ENCODE measurements at places on chromosomes 3 and 15.

GRCh38 chr3:9776896-9777693 is 7.3 kb upstream of the CAMK1 start:
- no peak for DNase-seq

DNA sequence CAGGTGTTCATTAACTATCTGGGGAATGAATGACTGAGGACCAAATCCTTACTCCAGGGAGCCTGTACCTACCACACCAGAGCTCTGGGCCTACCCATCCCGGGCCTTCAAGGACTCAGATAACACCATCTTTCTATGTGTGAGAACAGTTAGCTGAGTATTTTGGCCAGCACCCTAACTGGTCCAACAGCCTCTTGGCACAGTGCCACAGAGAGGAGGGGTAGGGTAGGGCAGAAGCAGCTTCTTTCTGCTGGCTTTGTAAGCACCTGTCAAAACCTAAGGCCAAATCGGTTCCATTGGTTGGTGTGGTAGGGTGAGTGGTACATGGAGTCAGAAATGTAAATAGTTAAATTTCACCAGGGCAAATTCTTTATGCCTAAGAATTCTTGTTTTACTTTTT is 26.7 kb downstream of the ISL2 start:
- no peak for DNase-seq

GRCh38 chr3:151379083-151379734 is 5.3 kb downstream of the P2RY12 start:
- peak; percentile 43 for DNase-seq

DNA sequence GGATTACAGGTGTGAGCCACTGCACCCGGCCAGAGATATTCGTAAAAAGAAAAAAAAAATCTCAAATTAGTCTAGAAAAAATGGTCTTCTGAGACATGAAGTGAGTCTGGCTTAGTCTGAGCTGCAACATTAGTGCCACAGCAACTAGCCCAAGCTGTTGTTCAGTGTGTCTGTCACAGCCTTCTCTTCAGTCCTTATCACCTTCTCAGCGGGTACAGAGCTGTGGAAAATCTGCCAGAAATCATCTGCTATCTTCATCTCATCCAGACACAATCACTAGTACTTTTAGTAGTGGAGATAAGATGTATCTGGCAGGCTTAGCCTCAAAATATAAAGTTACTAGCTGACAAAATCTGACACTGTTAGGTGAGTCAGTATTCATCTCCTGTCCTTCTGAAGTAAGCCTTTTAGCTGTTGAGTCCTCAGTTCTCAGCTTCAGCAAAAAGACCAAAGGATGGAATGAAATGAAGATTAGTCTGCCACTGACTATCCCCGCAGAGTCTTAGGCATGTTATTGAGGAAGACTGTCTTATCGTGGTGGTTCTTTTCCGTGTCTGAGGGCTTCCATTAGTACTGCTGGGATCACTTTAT is 120.5 kb upstream of the CGNL1 start:
- no peak for DNase-seq

- DNase-seq, result no peak
Observed at GRCh38 chr15:93428150-93428549, 339.1 kb upstream of the RGMA start.

DNA sequence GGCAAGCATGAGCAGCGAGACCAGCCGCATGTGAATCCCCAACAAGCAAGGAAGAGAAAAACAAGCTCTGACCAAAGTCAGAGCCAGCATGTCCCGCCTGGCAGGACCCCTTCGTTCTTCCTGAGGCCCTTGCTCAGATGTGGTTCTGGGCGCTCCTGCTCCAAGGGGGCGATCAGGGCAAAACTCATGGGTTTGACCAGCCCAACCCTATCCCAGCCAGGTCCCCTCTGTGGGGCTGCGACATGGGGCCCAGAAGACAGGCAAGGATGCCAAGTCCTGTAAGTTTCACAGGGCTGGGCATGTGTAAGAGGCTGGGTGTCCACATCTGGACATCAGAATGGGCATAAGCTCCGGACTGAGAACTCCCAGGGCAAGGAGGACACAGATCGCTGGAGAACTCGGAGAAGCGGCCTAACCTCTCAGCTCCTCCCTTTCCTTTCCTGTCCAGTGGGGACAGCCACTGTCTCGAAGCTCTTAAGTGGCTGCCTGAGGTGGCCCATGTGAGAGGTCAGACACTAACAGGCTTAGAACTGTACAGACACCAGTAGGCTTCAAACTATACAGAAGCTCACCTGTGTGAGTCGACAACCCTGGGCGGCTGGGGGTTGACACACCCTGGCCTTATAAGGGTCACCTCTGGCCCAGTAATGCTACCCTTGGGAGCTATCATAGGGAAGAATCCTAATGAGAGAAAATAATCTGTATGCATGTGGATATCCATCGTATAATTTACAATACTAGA is 48.9 kb downstream of the XXYLT1 start:
- peak; percentile 28 for DNase-seq

GRCh38 chr15:38072348-38073177 is 138.1 kb downstream of the TMCO5A start:
- DNase-seq, result peak; percentile 54

- DNase-seq, result no peak
Observed at GRCh38 chr3:114606336-114606735, 312.5 kb downstream of the TIGIT start.

DNA sequence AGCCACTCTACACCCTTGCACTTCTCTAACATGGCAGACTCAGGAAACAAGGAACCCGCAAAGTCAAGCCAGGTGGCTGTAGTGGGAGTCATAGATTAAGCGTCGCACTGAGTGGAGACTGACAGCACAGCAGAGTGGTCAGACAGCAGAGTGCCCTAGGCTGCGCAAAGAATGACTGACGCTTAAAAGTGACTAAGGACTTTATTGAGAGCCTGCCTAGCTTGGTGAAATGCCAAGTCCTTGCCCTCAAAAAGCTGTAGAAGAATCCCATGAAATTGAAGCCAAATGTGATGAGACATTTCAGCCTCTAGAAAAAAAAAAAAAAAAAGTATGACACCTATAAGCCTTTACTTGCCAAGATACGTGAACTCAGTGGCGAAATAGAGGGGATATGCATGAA is 30.2 kb downstream of the NCEH1 start:
- no peak for DNase-seq

GRCh38 chr3:156694536-156694935 is 20.1 kb downstream of the TIPARP start:
- DNase-seq, result no peak

- no peak for DNase-seq
Observed at GRCh38 chr15:58873267-58873666, 60.2 kb downstream of the SLTM start.

GRCh38 chr3:175672119-175672689 is 813.1 kb downstream of the NAALADL2 start:
- no peak for DNase-seq

DNA sequence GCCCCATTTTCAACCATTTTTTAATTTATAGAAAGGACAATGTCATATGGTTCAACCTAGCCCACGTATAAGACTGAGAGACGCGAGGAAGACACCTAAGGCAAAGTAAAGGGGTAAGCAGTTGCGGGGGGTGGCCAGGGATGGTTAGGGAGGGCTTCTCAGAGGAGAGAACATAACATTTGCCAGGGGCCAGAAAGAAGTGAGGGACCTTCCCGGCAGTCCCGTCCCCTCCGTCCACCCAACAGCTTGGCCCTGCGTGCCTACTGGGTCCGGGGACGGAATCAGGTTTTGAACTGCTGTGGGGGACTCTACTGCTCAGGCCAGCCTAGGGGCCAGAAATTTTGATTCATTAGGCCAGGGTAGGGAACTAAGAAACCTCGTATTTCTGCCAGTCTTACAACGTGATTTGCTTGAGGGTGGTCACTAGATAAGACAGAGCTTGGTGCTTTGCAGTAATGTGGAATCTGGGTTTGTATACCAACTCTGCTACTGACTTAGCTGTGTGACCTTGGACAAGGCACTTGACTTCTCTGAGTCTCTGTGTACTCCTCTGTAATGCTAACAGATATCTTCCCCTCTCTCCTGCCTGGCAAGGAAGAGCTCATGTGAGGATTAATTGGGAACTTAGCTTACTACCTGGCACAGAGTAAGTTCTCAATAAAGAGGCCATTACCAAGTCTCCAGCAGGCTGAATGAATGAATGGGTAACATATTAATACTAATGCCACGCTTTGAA is 734 bp upstream of the SLC6A20 start:
- DNase-seq, result peak; percentile 37

- no peak for DNase-seq
Observed at GRCh38 chr3:184590795-184591194, 29.2 kb downstream of the EPHB3 start.

- no peak for DNase-seq
Observed at GRCh38 chr3:190308154-190308553, 14.1 kb downstream of the CLDN1 start.

- no peak for DNase-seq
Observed at GRCh38 chr15:40277471-40277870, 5.4 kb downstream of the ANKRD63 start.

DNA sequence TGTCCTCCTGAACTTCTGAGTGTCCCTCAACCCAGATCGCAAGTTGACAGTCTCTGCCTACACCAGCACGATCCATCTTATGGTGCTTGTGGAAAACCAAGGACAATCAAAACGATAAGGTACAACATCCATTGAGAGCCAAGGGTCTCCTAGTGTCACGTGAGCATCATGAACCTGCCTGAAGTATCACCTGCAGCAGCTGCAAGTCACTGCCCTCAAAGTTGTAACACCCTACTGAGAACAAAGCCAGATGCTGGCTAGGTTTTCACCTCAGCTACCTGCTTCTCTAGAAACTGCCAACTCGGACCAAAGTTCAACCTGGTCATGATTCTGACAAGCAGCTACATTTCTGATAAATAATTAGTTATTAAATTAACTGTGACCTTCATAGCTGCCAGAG is 17.5 kb downstream of the C2CD4B start:
- no peak for DNase-seq

DNA sequence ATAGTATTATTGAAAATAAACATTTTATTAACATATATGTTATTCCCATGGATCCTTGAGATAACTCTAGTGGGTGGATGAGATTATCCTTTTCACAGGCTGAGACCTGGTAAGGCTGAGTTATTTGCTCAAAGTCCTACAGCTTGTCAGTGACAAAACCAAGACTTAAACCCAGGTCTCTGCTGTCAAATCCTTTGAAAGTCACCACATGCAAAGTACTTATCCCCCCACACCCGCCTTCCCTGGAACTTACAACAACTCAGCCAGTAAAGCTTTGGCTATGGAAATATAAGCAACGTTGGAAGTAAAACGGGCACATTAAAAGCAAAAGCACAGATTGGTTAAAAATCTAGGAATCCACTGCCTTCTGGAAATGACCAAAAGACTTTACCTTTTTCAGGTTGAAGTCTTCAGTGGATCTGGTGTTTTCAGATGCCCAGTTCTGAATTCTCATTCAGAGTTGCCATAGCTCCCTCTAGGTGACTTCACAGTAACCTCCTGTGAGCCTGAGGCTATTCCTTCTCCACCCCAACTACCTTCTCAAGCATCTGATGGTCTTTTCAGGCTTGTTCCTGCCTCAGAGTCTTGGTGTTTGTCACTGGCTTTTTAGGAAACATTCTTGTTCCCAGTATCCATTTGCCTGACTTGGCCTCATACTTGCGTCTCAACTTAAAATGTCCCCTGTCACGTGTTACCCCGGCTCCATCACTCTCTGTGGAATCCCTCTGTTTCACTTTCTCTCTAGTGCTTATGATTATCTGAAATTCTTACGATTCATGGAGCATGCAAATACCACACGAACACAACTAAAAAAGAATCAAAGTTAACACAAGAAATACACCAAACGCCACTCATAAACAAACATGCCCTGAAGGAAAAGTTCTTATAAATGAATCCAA is 131.2 kb downstream of the MAGI1 start:
- DNase-seq, result no peak

GRCh38 chr15:70505411-70505919 is 257.9 kb downstream of the UACA start:
- DNase-seq, result peak; percentile 55

GRCh38 chr3:88009066-88009465 is 49.7 kb downstream of the CGGBP1 start:
- DNase-seq, result no peak

DNA sequence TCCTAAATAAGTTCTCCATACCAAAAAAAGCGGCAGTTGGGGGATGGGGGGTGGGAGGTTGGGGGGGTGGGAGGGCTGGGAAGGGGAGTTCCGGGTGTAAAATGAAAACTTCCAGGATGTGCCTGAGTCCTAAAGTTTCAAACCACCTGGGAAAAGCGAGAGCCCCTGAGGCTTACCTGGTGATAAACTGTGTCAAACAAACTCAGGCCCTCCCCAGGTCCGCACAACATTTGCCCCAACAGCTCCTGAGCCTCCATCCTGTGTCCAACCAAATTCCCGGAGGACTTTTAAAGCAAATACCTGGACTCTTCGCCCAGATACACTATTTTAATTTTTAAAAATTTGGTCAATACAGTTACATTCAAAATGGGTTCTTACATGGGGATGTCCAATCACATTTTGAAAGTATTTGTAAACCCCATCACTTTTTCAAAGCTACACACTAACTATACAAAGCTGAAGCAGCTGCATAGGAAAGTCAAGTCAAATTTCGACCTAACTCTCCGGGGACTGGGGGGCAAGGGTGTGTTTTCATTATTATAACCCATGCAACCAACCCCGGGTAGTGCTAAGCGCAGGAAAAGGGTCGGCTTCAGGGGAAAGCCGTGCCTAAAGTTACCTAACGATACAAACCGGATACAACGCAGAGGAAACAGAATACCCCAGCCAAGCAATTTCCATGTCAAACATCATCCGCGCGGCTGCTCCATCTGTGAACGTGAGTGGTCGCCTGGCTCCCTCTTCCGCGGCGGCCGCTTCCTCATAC is 685 bp upstream of the FOXB1 start:
- peak; percentile 50 for DNase-seq

- DNase-seq, result no peak
Observed at GRCh38 chr3:104347291-104347690, 1019.4 kb upstream of the ALCAM start.

GRCh38 chr3:66836363-66837152 is 161.5 kb upstream of the KBTBD8 start:
- no peak for DNase-seq

DNA sequence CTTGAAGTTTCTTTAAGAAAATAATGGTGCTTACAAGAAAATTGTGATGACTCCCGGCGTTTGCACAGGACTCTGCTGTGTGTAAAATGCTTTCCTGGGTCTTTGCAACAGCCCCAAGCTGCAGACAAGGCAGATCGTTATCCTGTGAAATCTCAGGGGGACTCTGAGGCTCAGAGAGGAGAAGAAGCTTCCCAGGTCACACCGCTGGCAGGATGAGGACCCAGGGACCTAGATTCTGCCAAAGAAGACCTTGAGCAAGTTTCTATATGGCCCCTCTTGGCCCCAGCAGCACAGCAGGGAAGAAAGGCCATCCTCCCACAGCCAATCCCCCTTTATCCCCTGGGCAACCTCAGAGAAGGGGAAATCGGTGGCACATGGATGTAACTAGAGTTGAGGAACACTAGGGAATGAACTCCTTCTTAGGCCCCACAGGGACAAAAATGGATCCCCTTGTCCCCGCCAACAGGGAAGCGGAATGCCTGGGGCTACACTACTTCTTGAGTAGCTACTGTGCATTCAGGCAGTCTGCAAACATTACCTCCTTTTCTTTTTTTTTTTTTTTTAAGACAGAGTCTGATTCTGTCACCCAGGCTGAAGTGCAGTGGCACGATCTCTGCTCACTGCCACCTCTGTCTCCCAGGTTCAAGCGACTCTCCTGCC is 72.8 kb downstream of the CPN2 start:
- no peak for DNase-seq

GRCh38 chr3:103440539-103441203 is 1005.9 kb downstream of the ZPLD1 start:
- DNase-seq, result no peak

Data from activated CD8-positive, alpha-beta memory T cell treated with anti-CD3 and anti-CD28 coated beads, Interleukin-2, amount 10 ng/mL, durations not matched to agents 7 days and 5 days (primary cell).